ENCODE measurements at places on chromosomes 12 and 14.

DNA sequence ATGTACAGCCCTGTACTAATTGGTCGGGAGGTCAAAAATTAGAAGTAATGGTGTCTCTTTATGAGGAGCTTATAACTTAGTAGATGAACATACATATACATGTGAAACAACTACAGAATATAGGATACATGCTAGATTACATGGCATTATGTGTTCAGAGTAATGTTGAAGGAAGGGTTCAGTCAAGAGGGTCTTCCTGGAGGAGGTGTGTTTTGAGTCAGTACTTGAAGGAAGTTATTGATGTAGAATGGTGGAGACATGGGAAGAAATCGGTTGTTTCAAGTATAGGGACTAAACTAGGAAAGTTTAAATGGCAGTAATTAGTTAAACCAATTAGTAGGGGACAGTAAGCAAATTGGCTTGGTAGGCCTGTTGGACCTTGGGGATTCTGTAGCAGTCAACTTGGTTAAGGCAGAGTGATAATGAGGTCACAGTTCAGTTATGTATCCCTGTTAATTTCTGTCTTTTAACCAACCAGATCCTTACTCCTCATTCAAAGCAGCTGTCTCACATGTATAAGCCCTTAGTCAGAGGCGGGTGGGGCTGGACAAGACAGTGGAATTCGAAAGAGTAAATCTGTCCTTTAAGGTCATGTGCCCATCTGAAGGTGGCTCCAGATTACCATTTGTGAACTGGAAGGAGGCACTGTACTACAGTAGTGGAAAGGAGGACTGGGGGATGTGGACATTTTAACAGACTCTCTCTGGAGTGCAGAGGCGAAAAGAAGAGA lies 3.5 kb upstream of the ANKRD52 start:
- peak; percentile 57 for DNase-seq

- no peak for DNase-seq
Observed at GRCh38 chr12:91413581-91414546, 231.2 kb upstream of the DCN start.

DNA sequence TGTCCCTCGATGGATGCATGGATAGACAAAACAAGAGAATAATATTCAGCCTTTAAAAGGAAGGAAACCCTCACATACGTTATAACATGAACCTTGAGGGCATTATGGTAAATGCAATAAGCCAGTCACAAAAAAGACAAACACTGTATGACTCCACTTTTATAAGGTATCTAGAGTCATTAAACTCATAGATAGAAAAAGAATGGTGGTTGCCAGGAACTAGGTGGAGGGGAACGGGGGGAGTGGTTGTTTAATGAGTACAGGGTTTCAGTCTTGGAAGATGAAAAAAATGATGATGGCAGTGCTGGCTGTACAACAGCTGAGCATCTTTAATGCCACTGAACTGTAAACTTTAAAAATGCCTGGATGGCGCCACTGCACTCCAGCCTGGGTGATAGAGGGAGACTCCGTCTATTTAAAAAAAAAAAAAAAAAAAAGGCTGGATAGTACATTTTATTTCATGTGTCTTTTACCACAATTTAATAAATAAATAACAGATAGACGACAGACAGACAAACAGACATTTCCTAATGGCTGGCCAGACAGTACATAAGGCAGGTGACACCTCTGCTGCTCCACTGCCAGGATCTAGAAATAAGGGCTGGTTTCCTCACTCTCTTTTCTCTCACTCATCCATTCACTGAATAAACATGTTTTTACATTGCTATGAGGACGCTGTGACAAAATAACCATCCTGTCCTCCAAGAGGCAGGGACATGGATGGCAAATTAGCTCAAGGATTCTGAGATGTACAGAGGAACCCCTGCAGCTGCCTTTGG lies 118.8 kb downstream of the FOXN3 start:
- no peak for DNase-seq

- no peak for DNase-seq
Observed at GRCh38 chr14:31895646-31896045, 181.5 kb upstream of the ARHGAP5 start.

DNA sequence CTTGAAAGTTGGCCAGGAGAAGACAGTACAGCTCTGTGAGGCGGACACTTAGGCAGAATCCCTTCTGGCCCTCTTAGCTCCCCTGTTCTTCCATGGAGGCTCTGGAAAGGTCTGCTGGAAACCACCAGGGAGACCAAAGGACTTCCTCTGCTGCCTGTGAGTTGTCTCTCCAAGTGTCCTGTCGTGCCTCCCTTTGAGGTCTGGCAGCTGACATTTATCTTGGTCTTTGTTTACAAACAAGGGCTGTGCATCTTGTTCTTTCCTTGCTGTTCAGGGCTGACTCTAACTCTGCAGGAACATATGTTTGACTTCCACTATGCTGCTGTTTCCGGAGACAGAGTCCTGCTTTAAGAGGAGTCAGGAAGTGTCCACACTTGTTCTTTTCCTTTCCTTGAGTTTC lies 159.9 kb upstream of the FRMD6 start:
- DNase-seq, result no peak

- DNase-seq, result no peak
Observed at GRCh38 chr14:100115726-100116125, 43.7 kb downstream of the DEGS2 start.

- DNase-seq, result no peak
Observed at GRCh38 chr12:132396657-132397056, 67.3 kb upstream of the GALNT9 start.

- DNase-seq, result no peak
Observed at GRCh38 chr12:127970491-127970890, 296.5 kb upstream of the TMEM132C start.

DNA sequence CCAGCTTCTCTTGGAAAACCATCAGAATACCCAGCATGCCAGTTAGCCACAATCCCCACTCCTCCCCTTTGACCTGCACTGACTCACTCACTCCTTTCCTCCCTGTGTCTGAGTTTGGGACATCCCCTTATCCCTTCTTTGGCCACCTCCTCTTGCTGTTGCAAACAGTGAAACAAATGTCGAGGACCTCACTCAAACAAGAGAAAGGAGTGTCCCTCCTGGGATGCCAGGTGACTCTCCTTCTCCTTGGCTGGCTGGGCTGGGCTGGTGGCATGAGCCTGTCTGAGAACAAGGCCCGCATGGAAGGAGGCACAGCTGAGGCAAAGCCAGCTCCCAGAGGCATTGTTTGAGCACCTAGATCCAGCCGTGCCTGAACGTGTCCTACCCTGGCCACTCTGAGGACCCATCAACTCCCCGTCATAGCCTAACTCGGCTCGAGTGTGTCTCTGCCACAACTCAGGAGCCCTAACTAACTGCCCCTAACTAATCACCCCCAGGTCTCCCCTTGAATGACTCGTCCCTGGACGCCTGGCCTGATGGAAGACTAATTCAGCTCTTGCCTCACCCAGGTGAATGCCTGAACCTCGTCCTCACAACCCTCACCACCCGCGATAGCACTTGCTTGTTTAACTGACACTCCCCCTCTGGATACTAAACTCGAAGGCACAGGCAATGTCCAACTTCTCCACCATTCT lies 43.0 kb downstream of the NCOR2 start:
- no peak for DNase-seq

GRCh38 chr14:76936483-76936882 lies 92.0 kb downstream of the IRF2BPL start:
- no peak for DNase-seq

DNA sequence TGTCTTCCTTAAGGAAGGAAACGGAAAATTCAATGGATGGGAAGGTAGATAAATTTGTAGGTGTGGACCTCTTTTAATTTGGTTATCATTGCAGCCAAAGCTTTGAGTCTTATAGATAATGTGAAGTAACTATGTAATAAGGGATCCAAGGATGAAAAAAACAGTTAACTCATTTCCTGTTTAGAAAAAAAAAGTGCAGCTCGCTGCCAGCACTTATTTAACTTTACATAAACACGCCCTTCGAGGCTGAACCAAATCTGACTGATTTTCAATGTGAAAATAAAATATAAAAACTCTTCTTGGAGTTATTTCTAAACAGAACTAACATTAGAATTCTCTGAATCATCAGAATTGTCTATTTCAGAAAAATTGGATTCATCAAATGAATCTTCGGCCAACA lies 7.0 kb downstream of the NUBPL start:
- no peak for DNase-seq

DNA sequence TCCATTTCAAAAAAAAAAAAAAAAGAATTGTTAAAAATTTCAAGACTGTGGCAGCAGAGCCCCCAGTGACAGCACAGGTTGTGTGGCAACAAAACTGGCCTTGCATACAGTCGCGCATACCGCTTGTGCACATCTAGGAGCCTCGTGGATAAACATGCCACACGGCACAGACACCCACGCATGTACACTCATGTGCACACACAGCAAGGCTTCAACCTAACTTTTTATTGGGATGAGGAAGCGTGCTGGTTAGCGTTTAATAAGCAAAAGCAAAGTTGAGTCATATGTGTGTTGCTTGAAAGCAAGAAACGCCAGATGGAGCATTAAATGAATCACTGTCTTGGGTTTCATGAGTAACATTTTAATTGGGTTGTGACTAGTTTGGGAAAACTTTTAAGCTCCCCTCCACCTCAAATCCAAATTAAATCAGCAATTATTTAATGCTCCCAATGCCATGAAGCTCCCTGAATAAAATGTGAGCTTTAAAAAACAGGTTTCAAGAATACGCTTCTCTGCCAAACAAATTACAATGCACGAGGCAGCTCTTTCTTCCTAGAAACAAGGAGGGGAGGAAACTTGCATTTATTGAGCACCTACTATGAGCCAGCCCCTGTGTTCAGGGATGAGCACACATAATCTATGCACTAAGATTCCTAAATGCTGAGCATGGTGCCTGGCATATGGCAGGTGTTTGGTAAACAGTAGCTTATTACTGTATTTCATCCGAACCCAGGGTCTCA lies 35.7 kb upstream of the EML1 start:
- DNase-seq, result peak; percentile 95

- DNase-seq, result no peak
Observed at GRCh38 chr12:62738105-62738504, 196.8 kb downstream of the PPM1H start.

GRCh38 chr12:27396216-27396815 lies 50.2 kb upstream of the SMCO2 start:
- DNase-seq, result no peak

DNA sequence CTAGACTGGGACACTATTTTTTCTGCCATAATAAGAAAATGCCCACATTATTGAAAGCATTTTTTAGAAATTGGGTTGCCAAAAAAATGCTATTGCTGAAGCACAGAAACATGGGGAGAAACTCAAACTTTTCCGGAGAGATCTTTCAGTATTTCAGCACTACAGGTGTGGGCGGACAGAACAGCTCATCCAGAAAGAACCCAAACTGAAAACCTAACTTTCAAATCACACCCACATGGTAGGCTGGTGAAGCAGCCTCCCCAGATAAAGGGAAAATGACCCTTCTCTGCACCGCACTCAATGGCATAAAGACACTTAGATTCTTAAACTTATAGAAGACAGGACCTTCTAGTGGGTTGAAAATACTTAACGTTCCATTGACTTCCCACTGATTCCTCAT lies 62.3 kb upstream of the TMPO start:
- no peak for DNase-seq

DNA sequence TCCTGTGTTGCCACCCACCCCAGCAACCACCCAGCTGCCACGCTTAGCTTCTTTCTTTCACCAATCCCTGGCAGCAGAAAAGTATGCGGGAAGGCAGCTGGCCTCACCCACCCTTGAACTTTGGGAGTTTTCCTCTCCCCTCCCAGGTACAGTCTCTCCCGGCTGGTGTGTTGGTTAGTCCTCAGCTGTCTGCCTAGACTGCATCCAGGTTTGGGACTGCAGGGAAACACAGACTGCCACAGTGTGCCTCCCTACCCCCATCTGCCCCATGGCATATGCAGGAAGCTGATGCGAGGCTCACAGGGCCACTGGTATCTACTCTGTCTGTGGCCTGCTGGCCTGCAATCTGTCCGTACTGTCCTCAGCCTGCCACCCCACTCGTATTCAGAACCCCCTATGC lies 2.1 kb downstream of the CD9 start:
- DNase-seq, result no peak

GRCh38 chr12:72829838-72830237 lies 557.7 kb downstream of the TRHDE start:
- no peak for DNase-seq

DNA sequence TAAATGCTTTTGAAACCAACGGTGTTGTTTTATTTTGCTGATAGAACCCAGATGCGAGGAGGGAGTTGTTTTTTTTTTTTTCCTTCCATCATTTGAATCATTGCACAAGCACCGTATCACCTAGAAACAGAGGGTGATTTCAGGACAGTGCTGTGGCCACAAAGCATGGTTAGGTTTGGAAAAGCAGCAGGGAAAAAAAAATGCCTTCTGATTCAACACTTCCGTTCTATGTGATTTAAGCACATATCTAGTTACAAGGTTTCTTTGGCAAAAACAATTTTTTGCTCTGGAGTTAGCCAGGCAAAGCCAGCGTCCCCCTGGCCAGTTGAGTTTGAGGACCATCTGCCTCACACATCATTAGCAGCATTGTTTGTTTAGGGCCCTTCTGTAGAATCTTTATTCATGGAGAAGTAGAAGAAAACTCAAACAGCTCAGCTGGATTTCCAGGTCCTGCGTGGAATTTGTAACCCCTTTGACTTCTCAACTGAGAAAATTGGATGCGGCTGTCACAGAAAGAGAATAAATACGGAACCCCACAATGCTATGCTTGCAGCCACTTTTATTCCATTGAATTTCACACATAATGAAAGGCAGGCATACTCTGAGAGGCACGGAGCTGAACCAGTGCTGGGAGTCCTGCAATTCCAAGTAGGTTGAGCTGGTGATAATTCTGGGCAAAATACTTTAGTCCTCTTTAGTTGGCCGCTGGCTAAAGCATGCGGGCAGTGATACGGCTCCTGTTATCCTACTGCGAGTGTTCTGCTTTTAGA lies 17.0 kb upstream of the WNT5B start:
- DNase-seq, result peak; percentile 69

DNA sequence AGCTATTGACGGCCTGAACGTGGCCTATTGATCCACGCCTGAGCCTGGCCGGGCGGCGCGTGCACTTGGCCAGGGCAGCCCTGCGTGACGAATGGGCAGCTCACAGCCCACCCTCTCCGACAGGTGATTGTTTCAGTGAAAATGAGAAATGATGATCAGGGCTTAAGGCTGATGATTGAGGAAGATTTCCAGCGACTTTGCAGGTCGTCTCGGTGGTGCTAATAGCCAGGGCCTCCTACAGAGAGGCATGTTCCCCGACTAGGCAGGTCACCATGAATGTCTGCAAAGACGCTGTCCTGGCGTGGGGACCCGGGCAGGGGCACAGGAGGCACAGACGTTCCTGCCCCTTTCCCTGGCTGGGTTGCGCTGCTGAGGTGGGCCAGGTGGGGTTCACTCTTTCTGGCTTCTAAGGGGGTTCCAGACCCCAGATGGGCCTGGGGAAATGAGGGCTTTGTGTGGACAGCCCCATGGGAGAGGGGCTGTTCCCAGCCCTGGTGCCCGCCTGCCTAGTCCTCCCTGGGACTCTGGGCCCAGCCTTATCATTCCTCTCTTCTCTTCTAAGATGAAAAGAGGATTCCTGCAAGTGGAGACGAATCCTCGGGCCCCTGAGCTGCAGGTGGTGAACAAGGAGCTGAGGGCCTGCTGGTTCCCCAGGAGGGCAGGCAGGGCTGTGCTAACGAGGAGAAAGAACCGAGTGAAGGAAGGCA lies 157.4 kb downstream of the KIF26A start:
- DNase-seq, result no peak

- DNase-seq, result no peak
Observed at GRCh38 chr12:93178154-93178878, 199.4 kb upstream of the NUDT4 start.

GRCh38 chr14:54489731-54490444 lies 1.1 kb upstream of the GMFB start:
- no peak for DNase-seq

- no peak for DNase-seq
Observed at GRCh38 chr14:39181026-39181692, 6.1 kb downstream of the PNN start.

All from AG04449 (cell line).